ENCODE measurements at places on chromosomes 2 and 18.

DNA sequence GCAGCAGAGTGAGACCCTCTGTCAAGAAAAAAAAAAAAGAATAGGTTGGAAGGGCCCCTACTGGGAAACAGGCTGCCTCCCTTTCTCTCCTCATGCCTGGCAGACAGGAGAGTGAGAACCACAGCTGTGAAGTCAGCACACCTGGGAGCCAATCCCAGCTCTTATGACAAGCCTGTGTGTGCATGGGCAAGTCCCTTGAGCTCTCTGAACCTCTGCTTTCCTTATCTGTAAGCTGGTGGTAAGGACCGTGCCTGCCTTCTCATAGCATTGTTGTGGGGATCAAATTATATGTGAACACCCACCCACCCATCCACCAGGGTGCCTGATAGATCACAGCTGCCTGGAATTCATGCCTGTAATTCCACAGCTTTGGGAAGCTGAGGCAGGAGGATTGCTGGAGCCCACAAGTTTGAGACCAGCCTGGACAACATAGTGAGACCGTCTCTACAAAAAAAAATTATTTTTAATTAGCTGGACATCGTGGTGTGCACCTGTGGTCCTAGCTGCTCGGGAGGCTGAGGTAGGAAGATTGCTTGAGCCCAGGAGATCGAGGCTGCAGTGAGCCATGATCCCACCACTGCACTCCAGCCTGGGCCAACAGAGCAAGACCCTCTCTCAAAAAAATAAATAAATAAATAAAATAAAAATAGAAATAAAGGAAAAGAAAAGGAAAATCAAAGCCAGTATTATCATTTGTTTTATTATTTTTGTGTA is 66.9 kb upstream of the MCFD2 start:
- DNase-seq = no peak

- DNase-seq = no peak
These were observed 129.7 kb upstream of the TNP1 start for GRCh38 chr2:216989340-216990129.

DNA sequence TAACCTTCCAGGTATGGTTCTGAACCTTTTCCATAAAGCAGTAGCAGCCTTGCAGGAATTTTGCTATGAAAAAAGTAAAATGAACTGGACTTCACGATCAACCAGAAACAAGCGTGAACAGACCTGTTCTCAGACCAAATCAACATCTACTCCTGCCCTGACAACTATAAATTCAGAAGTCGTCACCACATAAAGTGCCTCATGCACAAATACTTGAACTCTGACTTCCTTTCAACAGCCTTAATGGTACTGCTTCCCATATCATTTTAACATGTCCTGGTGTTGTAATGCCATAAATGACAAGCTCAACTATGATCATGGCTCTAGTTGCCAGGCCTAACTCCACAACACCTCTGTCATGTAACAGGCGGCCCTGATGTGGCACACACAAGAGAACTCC is 262.4 kb downstream of the MTX2 start:
- no peak for DNase-seq

GRCh38 chr2:230873661-230874401 is 9.1 kb downstream of the ITM2C start:
- DNase-seq = no peak

GRCh38 chr2:124001696-124002430 is 23.2 kb upstream of the CNTNAP5 start:
- DNase-seq = no peak

- DNase-seq = no peak
These were observed 256.8 kb downstream of the RNF152 start for GRCh38 chr18:61635901-61636528.

GRCh38 chr2:64945973-64946768 is 43.0 kb upstream of the SLC1A4 start:
- DNase-seq = peak; percentile 39

- DNase-seq = no peak
These were observed 3.5 kb upstream of the IGFBP5 start for GRCh38 chr2:216698895-216699294.

- no peak for DNase-seq
These were observed 58.8 kb downstream of the CENPO start for GRCh38 chr2:24852026-24852425.

GRCh38 chr18:23378302-23378686 is 74.8 kb upstream of the RIOK3 start:
- DNase-seq = no peak

GRCh38 chr2:58508006-58508405 is 266.9 kb upstream of the FANCL start:
- DNase-seq = no peak

DNA sequence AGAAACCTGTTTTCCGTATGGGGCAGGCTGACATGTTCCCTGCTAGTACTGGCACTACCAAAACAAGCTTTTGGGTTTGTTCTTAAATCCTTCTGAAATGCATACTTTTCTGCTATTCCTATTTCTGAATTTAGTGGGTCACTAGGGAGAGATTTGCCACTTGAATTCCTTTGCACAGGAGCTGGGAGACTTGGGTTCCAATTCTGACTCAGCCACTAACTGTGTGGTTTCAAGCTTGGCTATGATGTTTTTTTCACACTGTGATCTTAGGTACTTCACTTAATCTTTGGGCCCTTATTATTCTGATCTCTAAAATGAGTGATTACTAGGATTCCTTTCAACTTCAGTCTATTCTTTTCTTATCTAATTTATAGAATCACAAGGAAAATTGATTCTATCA is 105.5 kb downstream of the BCL11A start:
- DNase-seq = no peak

GRCh38 chr2:237141571-237142051 is 55.9 kb downstream of the COPS8 start:
- DNase-seq = no peak

DNA sequence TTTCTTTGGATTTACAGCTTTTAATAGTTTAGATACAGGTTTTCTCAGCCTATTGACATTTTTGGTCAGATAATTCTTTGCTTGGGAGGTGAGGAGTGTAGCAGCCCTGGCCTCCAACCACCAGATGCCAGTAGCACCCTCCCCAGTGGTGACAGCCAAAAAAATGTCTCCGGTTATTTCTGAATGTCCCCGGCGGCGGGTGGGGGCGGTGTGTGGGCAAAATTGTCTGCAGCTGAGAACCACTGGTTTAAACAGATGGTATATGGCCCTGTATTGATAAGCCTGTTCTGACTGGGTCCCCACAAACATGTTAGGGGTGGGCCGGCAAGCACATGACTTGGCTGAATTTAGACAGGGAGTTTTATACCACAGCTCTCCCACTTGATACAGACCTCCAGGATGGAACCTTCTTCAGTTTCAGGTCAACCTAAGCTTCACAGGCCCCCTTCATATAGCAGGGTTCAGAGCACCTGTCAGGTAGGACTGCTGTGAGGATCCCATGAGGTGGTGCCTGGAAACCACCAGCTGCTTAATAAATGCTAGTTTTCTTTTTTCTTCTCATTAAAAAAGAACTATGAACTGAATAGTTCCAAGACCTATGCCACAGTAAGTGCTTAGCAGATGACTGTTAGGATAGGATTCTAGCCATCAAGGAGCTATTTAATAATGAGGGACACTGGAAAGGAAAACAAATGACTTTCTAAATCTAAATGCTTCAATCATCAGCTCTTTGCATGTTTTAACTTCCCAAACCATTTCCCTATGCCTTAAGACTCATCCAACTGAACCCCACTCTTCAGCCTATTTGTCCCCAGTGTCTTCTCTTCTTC is 18.1 kb downstream of the LPIN2 start:
- DNase-seq = peak; percentile 59

- DNase-seq = no peak
These were observed 139.8 kb upstream of the ZC3H15 start for GRCh38 chr2:186346216-186346615.

DNA sequence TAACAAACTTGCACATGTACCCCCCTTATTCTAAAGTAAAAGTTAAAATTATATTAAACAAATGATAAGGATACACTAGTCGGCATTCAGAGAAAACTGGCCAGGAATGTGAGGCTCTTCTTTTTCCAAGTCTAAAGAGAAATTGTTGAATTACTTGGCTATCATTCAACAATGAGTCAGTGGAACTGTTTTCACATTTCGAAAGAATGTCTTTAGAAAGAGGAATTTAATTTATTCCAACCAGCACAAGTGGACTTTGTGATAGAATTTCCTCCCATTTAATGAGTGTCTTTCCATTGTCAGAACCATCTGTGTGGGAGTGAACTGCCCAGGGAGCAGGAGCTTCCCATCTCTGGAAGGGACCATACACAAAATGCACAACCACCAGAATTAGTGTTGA is 792.2 kb downstream of the EPHA4 start:
- DNase-seq = no peak

DNA sequence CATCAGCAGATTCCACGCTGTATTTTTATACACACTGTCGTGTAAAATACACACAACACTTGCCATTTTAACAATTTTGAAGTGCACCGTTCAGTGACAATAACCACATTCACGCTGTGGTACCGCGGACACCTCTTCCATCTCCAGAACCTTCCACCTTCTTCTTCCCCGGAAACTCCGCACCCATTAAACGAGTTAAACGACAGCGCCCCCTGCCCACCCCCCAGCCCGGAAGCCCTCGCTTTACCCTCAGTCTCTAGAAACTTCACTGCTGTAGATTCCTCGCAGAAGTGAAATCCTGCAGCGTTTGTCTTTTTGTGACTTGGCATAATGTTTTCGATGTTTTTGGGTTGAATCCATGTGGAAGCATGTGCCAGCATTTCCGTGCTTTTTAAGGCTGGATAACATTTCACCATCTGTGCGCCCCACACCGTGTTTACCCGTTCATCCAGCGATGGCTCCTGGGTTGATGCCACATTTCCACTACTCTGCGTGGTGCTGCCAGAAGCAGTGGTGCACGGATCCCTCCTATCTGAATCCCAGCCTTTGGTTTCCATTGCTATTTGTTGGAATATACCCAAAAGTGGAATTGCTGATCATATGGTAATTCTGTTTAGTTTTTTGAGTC is 32.0 kb upstream of the TMEM18 start:
- no peak for DNase-seq

GRCh38 chr2:71064110-71064611 is 4.3 kb upstream of the NAGK start:
- DNase-seq = no peak

DNA sequence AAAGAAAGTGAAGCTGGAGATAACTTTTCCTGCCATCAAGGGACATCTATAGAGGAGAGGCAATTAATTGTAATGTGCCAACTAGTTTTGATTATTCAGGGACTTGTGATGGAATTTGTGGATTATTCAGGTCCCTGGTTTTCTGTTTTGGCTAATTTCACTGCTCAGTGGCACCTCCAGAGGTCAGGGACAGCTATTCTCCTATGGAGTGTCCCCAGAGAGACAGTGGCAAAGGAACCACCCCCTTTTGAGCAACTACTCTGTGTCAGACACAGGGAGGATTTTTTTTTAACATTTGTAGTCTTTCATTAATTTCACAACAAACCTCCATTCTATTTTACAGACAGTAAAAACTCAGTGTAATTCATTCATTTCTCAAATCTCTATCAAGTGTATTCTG is 206.0 kb upstream of the SPRED2 start:
- no peak for DNase-seq

DNA sequence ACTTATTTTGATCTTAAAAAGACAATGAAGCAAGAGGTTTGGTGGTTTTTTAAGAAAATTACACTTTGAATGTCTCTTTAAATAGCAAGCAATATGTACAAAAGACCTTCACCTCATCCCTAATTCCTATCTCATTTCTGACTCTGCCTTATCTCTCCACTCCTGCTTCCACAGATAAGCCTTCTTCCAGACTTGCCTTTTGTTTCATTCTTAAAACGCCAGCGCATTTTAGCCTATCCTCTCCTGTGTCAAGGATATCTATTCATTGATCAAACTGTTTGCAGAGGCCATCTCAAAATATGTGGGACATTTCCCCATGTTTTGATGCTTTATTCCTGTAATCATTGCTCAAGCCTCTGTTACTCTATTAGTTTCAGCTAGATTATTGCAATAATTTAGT is 562.5 kb downstream of the PARD3B start:
- no peak for DNase-seq

DNA sequence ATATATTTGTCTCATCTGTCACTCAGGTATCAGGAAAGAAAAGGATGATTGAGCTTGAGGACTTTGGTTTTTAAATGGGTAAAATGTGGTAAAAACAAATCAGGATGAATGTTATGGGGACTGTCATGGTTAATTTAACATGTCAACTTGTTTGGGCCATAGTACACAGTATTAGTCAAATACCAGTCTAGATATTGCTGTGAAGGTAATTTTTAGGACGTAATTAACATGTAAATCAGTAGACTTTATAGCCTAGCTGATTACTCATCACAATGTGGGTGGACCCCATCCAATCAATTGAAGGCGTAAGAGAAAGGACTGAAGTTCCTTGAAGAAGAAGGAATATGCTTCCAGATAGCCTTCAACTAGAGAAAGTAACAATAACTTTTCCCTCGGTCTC is 275.7 kb upstream of the ZNF804A start:
- DNase-seq = no peak

DNA sequence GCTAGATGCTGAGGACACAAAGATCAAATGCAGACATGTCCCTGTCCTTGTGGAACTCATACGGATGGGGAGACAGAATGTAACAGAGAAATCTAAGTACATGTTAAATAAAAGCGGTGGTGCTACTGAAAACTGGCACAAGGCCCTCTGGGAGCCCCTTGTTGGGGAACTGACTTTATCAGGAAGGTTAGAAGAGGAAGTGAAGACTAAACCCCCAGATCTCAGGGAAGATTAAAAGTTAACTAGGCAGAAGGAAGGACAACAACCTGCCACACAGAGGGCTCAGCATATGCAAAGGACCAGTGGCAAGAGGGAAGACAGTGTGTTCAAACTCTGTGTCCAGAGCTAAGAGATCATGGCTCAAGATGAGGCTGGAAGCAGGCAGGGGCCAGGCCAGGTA is 4.8 kb downstream of the CACNB4 start:
- DNase-seq = no peak

GRCh38 chr18:44733754-44734465 is 53.2 kb downstream of the SETBP1 start:
- DNase-seq = no peak

DNA sequence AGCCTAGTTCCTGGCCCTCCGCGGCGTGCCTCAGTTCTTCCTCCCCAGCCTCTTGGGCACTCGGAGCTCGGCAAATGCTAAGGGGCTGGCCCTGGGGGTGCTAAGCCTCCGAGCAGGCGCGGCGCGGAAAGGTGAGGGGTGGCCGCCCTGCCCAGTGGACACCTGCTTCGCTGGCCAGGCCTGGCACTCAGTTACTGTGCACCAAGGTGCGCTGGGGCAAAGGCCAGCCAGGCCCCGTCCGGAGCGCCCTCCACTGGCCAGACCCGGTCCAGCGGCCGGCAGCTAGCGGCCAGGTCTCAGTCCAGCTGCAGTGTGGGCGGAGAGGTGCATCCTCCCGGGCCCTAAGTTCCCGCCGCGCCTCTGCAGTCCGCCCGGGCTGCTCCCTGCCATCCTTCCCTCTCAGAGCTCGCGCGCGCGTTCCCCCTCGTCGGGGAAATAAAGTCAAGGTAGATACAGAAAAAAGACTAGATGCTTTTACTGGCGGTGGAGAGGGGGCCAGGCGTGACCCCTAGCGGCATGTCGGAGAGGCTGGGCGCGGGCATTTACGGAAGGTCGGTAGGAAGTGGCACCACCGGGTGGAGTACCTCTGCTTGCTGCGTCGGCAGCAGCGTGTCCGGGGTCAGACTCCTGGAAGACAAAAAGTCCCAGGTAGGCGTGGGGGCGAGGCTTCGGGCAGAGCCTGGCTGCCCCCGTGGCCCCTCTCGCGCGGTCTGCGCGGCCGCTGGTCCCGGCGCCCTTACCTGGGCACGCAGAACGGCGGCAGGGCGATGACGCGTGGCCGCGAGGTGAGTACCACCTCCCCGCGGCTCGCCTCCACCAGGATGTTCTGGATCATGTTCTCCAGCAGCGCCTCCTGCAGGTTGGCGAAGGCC is 9.4 kb upstream of the CRYBA2 start:
- DNase-seq = no peak

- no peak for DNase-seq
These were observed 359.8 kb downstream of the CDH7 start for GRCh38 chr18:66110607-66111006.

Data from stimulated activated CD8-positive, alpha-beta memory T cell treated with anti-CD3 and anti-CD28 coated beads, Interleukin-15, amount 100 ng/mL, for 4 hours (primary cell).